ENCODE measurements at places on chromosomes 5 and 9.

DNA sequence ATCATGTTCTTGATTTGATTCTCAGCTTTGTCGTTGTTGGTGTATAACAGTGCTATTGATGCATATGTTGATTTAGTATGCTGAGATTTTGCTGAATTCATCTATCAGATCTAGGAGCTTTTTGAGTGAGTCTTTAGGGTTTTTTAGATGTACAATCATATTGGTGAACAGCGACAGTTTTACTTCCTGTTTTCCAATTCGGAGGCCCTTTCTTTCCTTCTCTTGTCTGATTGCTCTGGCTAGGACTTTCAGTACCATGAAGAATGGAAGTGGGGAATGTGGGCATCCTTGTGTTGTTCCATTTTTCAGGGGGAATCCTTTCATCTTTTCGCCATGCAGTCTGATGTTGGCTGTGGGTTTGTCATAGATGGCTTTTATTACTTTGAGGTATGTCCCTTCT is 100.4 kb downstream of the SGCD start:
- no peak for DNase-seq

- no peak for DNase-seq
These were observed 171.4 kb downstream of the NIPBL start for GRCh38 chr5:37047947-37048346.

- no peak for DNase-seq
These were observed 49.5 kb upstream of the CD180 start for GRCh38 chr5:67246108-67246507.

GRCh38 chr5:77958642-77959330 is 182.6 kb upstream of the TBCA start:
- no peak for DNase-seq

GRCh38 chr5:38585816-38586215 is 29.4 kb upstream of the LIFR start:
- no peak for DNase-seq

Measured in retinal pigment epithelial cell (primary cell).